ENCODE measurements at places on chromosomes 5 and 9. TPM values are rescaled to one million over a fixed set of nuclear protein-coding genes. Genes with fewer than 3 reads are reported as not detected.
A peak's percentile ranks its signal among the peaks of the same experiment; 100 is the strongest.

DNA sequence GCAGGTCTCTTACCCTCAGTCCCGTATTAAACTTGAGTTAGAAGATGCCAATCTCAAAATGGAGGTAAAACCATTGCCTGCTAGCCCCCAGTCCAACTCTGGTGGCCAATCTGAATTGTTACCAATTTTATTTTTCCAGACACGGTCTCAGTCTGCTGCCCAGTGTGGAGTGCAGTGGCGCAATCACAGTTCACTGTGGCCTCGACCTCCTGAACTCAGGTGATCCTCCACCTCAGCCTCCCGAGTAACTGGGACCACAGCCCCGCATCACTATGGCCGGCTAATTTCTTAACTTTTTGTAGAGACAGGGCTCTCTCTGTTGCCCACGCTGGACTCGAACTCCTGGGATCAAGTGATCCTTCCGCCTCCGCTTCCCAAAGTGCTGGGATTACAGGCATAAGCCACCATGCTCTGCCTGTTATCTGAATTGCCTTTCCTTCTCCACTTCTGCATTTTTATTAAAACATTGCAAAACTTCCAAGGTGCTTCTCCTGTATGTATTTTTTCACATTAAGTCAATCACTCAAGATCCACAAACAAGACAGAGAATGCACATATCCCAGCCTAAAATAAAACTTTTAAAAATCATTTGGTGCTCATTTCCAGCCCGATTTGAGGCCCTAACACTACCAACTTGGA lies 2.3 kb downstream of the FANCC start:
- peaks cover 10% of the 10 kb centered on the region for H3K27me3 ChIP-seq
- no peak for DNase-seq
- H3K4me3 ChIP-seq = no peak overlapping the region
- no peaks in the 10 kb centered on the region for H3K36me3 ChIP-seq

GRCh38 chr9:9045572-9045971 lies 1246.0 kb upstream of the DMAC1 start:
- DNase-seq = no peak
- H3K4me3 ChIP-seq = no peak overlapping the region
- no peaks in the 10 kb centered on the region for H3K36me3 ChIP-seq
- H3K27me3 ChIP-seq = no peaks in the 10 kb centered on the region
- H3K27ac ChIP-seq = no peak overlapping the region

GRCh38 chr5:93433422-93433821 lies 147.6 kb downstream of the NR2F1-AS1 start:
- no peak overlapping the region for H3K27ac ChIP-seq
- H3K4me3 ChIP-seq = no peak overlapping the region
- no peaks in the 10 kb centered on the region for H3K36me3 ChIP-seq
- no peaks in the 10 kb centered on the region for H3K27me3 ChIP-seq
- H3K4me1 ChIP-seq = no peaks in the 10 kb centered on the region

- H3K4me3 ChIP-seq = no peak overlapping the region
- H3K4me1 ChIP-seq = no peaks in the 10 kb centered on the region
- H3K36me3 ChIP-seq = no peaks in the 10 kb centered on the region
- H3K27me3 ChIP-seq = peaks cover 7% of the 10 kb centered on the region
These were observed 57.1 kb upstream of the PPP1R26 start for GRCh38 chr9:135422341-135422944.

SYNPO gene
- 0.18 TPM for total RNA-seq

MYMK gene
- not detected for total RNA-seq

ACSL6 gene
- 3.3 TPM for total RNA-seq

FOXD4 gene
- not detected for total RNA-seq

CATSPER3 gene
- total RNA-seq = 0.32 TPM

- no peaks in the 10 kb centered on the region for H3K4me1 ChIP-seq
- H3K36me3 ChIP-seq = no peaks in the 10 kb centered on the region
- DNase-seq = no peak
These were observed 43.6 kb downstream of the CCDC192 start for GRCh38 chr5:127746756-127747155.

FBP2 gene
- total RNA-seq = not detected

DNA sequence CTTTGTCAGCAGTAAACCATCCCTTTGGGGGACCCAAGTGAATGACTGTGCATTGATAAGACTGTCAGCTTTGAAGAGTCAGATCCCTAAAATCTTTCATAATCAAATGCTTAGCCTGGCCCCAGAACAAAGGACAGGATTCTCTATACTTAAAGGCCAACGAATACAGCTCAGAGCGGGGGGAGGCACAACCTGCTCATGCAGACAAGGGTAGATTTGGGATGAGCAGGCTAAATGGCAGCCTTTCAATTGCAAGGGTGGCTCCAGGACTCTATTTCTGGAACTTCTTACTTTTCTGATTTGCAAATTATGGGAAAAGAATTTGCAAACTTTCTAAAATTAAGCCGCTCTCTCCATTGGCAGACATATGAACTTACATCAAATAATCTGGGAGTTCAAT lies 66.4 kb downstream of the ELL2 start:
- H3K4me3 ChIP-seq = no peak overlapping the region
- peaks cover 46% of the 10 kb centered on the region for H3K36me3 ChIP-seq
- H3K4me1 ChIP-seq = no peaks in the 10 kb centered on the region
- DNase-seq = no peak
- no peak overlapping the region for H3K27ac ChIP-seq

TAF11L5 gene
- not detected for total RNA-seq

- peaks cover 30% of the 10 kb centered on the region for H3K4me1 ChIP-seq
- H3K27me3 ChIP-seq = no peaks in the 10 kb centered on the region
- H3K27ac ChIP-seq = peak overlapping the region; percentile 53
- no peaks in the 10 kb centered on the region for H3K36me3 ChIP-seq
- H3K4me3 ChIP-seq = peak overlapping the region; percentile 13
These were observed 92.9 kb upstream of the IER5L start for GRCh38 chr9:129270903-129271431.

- H3K36me3 ChIP-seq = no peaks in the 10 kb centered on the region
- no peak for DNase-seq
- no peak overlapping the region for H3K4me3 ChIP-seq
- H3K27me3 ChIP-seq = no peaks in the 10 kb centered on the region
- H3K27ac ChIP-seq = no peak overlapping the region
These were observed 402.3 kb upstream of the ADAMTSL1 start for GRCh38 chr9:18071651-18072060.

PCDHGB7 gene
- not detected for total RNA-seq

GRCh38 chr9:134642385-134643181 lies 980 bp downstream of the COL5A1 start:
- no peak for DNase-seq
- H3K27me3 ChIP-seq = peaks cover 19% of the 10 kb centered on the region
- H3K4me3 ChIP-seq = no peak overlapping the region
- no peaks in the 10 kb centered on the region for H3K4me1 ChIP-seq

PDLIM4 gene
- not detected for total RNA-seq

CHSY3 gene
- not detected for total RNA-seq

GRCh38 chr5:180807046-180807445 lies 4.4 kb upstream of the MGAT1 start:
- no peaks in the 10 kb centered on the region for H3K27me3 ChIP-seq
- H3K4me3 ChIP-seq = peak overlapping the region; percentile 88
- peak overlapping the region; percentile 99 for H3K27ac ChIP-seq
- no peak for DNase-seq

SPINK6 gene
- not detected for total RNA-seq

- peaks cover 25% of the 10 kb centered on the region for H3K36me3 ChIP-seq
- H3K27me3 ChIP-seq = peaks cover 6% of the 10 kb centered on the region
- H3K4me3 ChIP-seq = peak overlapping the region; percentile 40
- peaks cover 71% of the 10 kb centered on the region for H3K4me1 ChIP-seq
These were observed 70.2 kb downstream of the ANKRD33B start for GRCh38 chr5:10634050-10634449.

DNA sequence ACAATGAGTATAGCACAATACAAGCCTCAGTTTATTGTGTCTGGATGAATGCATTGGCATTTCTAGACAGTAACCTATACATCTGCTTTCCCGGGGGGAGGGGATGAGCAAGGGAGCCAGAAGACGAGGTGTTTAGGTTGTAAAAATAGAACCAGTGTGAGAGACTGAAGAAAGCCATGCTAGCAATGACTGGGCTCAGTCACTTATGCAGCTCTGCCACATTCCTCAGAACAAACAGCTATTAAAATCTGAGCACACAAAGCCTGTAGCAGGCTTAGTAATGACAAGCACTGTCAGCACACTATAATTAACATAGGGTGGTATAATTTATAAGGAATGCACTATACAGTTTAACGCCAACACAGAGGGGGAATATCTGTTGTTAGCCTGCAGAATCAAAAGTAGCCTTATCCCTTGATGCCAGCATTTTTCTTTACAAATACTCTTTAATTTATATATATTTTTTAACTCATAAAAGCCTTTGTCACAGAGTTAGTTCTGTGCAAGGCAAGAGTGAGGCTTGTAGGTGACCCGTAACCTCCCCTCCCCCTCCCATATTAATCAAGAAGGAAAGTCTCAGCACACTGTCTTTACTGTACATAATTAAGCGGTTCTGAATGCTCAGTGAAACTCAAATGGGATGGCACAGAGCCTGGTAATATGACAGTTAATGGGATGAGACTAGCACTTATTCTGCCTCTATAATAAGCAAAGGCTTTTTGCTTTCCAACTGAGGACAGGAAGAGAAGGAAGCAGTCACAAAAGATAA lies 295.4 kb downstream of the CSNK1G3 start:
- H3K36me3 ChIP-seq = no peaks in the 10 kb centered on the region
- no peaks in the 10 kb centered on the region for H3K27me3 ChIP-seq
- H3K4me1 ChIP-seq = no peaks in the 10 kb centered on the region
- no peak overlapping the region for H3K27ac ChIP-seq
- no peak for DNase-seq

DMRT1 gene
- total RNA-seq = not detected

GZMA gene
- 17.8 TPM for total RNA-seq

DNA sequence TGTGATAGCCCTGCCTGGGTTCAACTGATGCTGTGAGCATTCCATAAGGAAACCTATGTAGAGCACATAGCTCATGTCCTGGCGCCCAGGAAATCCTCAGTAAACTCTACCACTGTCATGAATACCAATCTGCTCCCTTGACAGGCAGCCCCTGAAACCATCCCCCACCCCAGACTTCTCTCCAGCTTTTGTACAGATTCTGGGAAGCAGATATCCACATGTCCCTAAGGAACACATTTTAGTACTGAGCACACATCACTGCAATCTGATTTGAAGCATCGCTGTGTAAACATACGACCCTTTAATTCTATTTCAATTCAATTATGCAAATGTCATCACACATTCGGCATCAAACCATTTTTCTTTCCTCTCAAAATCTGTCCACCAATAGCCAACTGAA lies 89.5 kb upstream of the FSTL4 start:
- no peak overlapping the region for H3K4me3 ChIP-seq
- H3K27me3 ChIP-seq = no peaks in the 10 kb centered on the region
- peaks cover 7% of the 10 kb centered on the region for H3K4me1 ChIP-seq
- no peak for DNase-seq
- no peak overlapping the region for H3K27ac ChIP-seq

DNA sequence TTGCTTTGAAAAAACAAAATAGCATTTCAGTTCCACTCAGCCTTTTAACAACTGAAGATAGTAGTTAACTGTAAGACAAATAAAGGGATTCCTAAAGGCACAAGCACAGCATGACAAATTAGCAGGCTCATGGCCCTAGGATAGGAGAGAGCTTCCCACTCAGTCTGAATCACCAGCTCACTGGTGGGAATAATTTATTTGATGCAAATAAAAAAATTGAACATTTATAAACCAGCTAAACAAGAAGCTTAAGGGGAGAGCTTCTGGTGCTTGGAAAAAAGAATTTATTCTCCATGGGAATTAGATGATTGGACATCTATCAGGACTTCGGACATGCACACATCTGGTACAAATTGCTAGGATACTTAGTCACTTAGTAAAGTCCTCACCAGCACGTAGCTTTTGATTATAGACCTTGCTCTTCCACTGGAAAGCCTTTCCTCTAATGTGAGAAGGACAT lies 294.1 kb upstream of the TNC start:
- no peak for DNase-seq
- peaks cover 12% of the 10 kb centered on the region for H3K27me3 ChIP-seq
- no peaks in the 10 kb centered on the region for H3K36me3 ChIP-seq
- no peak overlapping the region for H3K4me3 ChIP-seq

- H3K4me3 ChIP-seq = no peak overlapping the region
- H3K4me1 ChIP-seq = no peaks in the 10 kb centered on the region
- no peak for DNase-seq
- H3K27me3 ChIP-seq = peaks cover 9% of the 10 kb centered on the region
These were observed 51.6 kb upstream of the MAP1B start for GRCh38 chr5:72055636-72056035.

PLAC8L1 gene
- not detected for total RNA-seq

DNA sequence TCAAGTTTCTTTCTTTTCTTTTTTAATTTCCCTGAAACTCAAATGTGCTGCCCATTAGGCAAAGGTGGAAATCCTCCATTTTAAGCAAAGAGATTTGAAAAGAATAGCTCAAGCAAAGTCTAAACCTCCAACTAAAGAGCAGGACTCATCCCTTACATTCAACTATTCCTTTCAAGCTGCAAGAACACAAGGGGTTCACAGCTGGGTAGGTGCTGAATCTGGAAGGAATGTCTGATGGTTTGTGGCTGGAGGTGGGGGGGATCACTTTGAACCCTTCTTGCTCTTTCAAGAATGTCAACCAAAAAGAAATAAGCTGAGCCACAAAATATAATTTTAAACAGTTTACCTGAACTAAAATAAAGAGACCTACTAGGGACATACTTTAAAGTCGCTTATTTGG lies 375.7 kb upstream of the CDH10 start:
- no peak overlapping the region for H3K27ac ChIP-seq
- H3K27me3 ChIP-seq = no peaks in the 10 kb centered on the region
- no peak for DNase-seq
- H3K4me1 ChIP-seq = no peaks in the 10 kb centered on the region

GRCh38 chr5:180636016-180636402 lies 13.4 kb downstream of the FLT4 start:
- H3K36me3 ChIP-seq = no peaks in the 10 kb centered on the region
- H3K27me3 ChIP-seq = no peaks in the 10 kb centered on the region
- H3K27ac ChIP-seq = no peak overlapping the region
- no peaks in the 10 kb centered on the region for H3K4me1 ChIP-seq
- no peak for DNase-seq
- H3K4me3 ChIP-seq = no peak overlapping the region

- no peaks in the 10 kb centered on the region for H3K36me3 ChIP-seq
- no peaks in the 10 kb centered on the region for H3K27me3 ChIP-seq
- DNase-seq = peak; percentile 88
These were observed 78.9 kb upstream of the RPS23 start for GRCh38 chr5:82356808-82357671.

SPINK13 gene
- not detected for total RNA-seq

DNA sequence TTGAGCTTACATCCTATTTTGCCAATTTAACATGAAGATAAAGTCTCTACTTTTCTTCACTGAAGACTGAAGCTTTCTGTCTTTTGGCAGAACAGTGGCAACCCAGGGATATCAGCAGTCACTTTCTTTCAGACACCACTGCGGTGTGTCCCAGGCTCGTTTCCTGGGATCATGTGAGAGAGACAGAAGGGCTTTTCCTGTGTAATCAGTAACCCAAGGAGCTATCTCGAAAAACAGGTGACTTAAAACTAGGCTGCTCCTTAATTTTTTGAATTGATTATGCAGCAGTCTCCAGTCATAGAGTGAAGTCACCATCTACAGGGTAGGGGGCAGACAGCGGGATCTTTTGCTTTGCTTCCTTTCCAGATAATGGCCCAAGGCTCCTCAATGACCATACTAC lies 68.5 kb downstream of the ZNF462 start:
- DNase-seq = no peak
- no peaks in the 10 kb centered on the region for H3K27me3 ChIP-seq
- H3K4me1 ChIP-seq = no peaks in the 10 kb centered on the region
- no peak overlapping the region for H3K27ac ChIP-seq
- no peaks in the 10 kb centered on the region for H3K36me3 ChIP-seq

Measured in activated CD8-positive, alpha-beta T cell treated with anti-CD3 and anti-CD28 coated beads for 36 hours (primary cell).